Progenitor cell of endocrine pancreas (in vitro differentiated cells): ENCODE measurements at places on chromosomes 4 and X. TPM values are rescaled to one million over a fixed set of nuclear protein-coding genes. Genes with fewer than 3 reads are reported as not detected.

- H3K27me3 ChIP-seq: no peaks in the 10 kb centered on the region
- DNase-seq: no peak
- H3K36me3 ChIP-seq: no peaks in the 10 kb centered on the region
- no peaks in the 10 kb centered on the region for H3K4me1 ChIP-seq
Observed at GRCh38 chr4:47373709-47374108, 89.8 kb downstream of the COMMD8 start.

- H3K27me3 ChIP-seq: no peaks in the 10 kb centered on the region
- H3K27ac ChIP-seq: no peak overlapping the region
- H3K4me1 ChIP-seq: no peaks in the 10 kb centered on the region
- H3K4me3 ChIP-seq: no peak overlapping the region
Observed at GRCh38 chrX:50581405-50581804, 110.8 kb upstream of the DGKK start.

DNA sequence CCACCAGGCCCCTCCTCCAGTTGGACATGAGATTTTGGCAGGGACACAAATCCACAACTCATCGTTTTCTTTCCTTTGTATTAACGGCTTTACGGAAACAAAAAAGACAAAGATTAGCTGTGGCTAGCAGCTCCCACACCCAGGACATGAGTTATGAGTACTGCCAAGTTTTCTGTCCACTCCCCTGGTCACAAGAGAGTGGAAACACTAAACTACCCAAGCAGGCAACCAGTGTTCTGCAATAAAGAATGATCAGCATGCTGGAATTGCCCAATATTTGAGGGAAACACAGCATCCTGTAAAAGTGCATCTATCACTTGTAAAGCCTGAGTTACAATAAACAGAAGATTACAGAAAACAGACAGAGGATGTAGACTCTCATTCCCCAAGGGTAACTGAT, 358.4 kb downstream of the NLGN4X start:
- no peak for DNase-seq
- H3K36me3 ChIP-seq: no peaks in the 10 kb centered on the region
- H3K27ac ChIP-seq: no peak overlapping the region
- no peaks in the 10 kb centered on the region for H3K27me3 ChIP-seq
- H3K4me3 ChIP-seq: no peak overlapping the region

AMTN gene
- total RNA-seq: not detected in 2 replicates

MAP9 gene
- total RNA-seq: 33.2 and 34.2 TPM in 2 replicates

- no peak overlapping the region for H3K27ac ChIP-seq
- H3K4me1 ChIP-seq: peaks cover 3% of the 10 kb centered on the region
- H3K27me3 ChIP-seq: peaks cover 6% of the 10 kb centered on the region
- H3K4me3 ChIP-seq: no peak overlapping the region
- peaks cover 4% of the 10 kb centered on the region for H3K36me3 ChIP-seq
- no peak for DNase-seq
Observed at GRCh38 chrX:100296183-100296753, 113.8 kb downstream of the PCDH19 start.

DNA sequence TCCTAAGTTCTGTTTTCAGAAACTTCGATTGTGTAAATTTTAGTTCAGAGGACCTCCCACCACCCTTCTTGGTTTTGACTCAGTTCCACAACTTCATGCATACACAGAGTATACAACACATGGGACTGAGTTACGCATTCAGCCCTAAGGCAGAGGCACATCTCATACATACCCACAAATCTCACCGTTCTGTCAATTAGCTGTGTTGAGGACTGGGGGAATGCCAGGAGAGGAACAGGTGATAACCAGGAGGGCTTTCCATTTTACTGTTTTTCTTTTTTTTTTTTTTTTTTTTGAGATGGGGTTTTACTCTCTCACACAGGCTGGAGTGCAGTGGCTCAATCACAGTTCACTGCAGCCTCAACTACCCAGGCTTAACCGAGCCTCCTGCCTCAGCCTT, 150.2 kb downstream of the TSPAN5 start:
- H3K36me3 ChIP-seq: no peaks in the 10 kb centered on the region
- no peak overlapping the region for H3K27ac ChIP-seq
- H3K27me3 ChIP-seq: peaks cover 3% of the 10 kb centered on the region
- no peak for DNase-seq

GRCh38 chrX:79130857-79131256, 13.6 kb upstream of the GPR174 start:
- DNase-seq: no peak
- H3K27ac ChIP-seq: no peak overlapping the region
- peaks cover 1% of the 10 kb centered on the region for H3K4me1 ChIP-seq
- no peaks in the 10 kb centered on the region for H3K36me3 ChIP-seq
- H3K27me3 ChIP-seq: no peaks in the 10 kb centered on the region

GRCh38 chr4:46329118-46329976, 60.6 kb downstream of the GABRA2 start:
- H3K27ac ChIP-seq: no peak overlapping the region
- DNase-seq: peak; percentile 11

UVSSA gene
- 32.5 and 39.5 TPM in 2 replicates for total RNA-seq

C4orf36 gene
- total RNA-seq: 2.0 TPM in 2 replicates

DNA sequence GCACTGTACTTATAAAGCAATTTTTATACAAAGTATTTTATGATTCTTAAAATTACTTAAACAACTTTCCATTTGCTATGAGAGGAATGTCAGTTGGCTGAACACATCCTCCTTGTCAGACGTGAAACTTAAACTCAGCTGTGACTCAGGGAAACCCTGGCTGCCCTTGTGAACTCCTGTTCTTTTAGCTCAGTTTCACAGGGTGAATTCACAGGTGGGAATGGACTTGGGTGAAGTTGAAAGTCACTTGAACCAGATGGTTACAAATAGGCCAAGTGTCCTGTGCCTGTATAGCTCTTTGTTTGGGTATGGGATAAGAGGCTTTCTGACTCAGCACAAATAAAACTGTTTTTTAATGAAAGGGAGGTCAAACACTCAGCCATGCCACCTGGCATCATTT, 67.4 kb upstream of the FAM47B start:
- peaks cover 2% of the 10 kb centered on the region for H3K36me3 ChIP-seq
- peak overlapping the region; percentile 60 for H3K27ac ChIP-seq
- H3K4me3 ChIP-seq: no peak overlapping the region
- no peaks in the 10 kb centered on the region for H3K27me3 ChIP-seq
- DNase-seq: no peak

NOA1 gene
- 16.7 and 17.4 TPM in 2 replicates for total RNA-seq

MAGEA3 gene
- not detected in 2 replicates for total RNA-seq

DNA sequence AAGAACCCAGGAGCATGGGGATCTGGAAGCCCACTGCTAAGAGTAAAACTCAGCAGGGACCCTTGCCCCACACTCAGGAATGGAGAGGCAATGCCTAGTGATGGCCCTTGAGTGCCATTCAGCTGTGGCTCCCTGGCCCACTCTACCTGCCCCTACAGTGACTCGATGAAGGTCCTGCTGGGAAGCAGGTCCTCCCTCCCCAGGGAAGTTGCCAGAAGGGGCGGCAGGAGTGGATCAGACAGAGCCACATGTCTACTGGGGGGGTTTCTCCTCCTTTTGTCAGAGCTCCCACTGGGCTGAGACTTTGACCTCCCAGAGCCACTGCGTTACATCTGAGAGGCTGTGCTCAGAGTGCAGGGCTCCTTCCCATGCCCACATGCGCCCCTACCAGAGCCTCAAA, 1.2 kb downstream of the SLC10A3 start:
- H3K4me1 ChIP-seq: peaks cover 3% of the 10 kb centered on the region
- no peaks in the 10 kb centered on the region for H3K27me3 ChIP-seq
- H3K27ac ChIP-seq: no peak overlapping the region
- peak overlapping the region; percentile 74 for H3K4me3 ChIP-seq
- H3K36me3 ChIP-seq: peaks cover 2% of the 10 kb centered on the region

DNA sequence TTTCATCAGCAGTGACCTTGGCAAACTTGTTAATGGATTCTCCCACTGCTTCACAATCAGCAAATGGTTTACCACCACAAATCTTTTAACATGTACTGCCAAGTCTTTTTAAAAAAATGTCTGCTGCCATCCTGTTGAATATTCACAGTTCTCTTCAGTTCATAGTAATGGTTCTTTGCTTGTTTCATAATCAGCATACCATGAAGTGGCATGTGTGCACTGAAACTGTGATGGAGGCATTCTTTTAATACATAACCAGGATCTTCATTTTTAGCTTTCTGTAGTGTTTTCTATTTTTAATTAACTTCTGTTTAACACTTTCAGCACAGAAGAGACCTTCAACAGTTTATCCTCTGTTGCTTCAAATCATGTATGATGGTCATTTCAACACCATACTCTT, 230.1 kb upstream of the ARSJ start:
- H3K36me3 ChIP-seq: no peaks in the 10 kb centered on the region
- peaks cover 1% of the 10 kb centered on the region for H3K4me1 ChIP-seq
- H3K27me3 ChIP-seq: no peaks in the 10 kb centered on the region
- H3K4me3 ChIP-seq: no peak overlapping the region
- no peak for DNase-seq

DNA sequence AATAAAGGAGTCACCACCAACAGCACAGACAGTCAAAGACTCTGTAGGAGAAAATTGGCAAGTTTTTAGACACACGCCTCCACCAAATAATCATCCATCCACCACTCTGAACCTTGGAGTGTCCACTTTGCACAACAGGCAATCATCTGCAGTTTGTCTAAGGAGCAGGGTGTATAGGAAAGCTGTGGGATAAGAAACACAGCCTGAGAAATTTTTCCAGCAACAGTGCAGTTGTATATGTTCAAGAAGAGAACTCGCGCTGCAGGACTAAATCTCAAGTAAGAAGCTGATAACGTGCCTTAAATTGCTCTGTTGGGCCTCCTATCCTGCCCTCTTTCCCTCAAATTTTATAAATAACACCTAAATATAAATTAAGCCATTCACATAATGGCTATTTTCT, 136.7 kb upstream of the PPARGC1A start:
- no peak overlapping the region for H3K27ac ChIP-seq
- no peak overlapping the region for H3K4me3 ChIP-seq
- H3K36me3 ChIP-seq: no peaks in the 10 kb centered on the region
- no peaks in the 10 kb centered on the region for H3K4me1 ChIP-seq
- peaks cover 15% of the 10 kb centered on the region for H3K27me3 ChIP-seq

- DNase-seq: no peak
- no peaks in the 10 kb centered on the region for H3K27me3 ChIP-seq
- H3K27ac ChIP-seq: peak overlapping the region; percentile 64
- peaks cover 32% of the 10 kb centered on the region for H3K36me3 ChIP-seq
Observed at GRCh38 chr4:25814301-25815136, 48.3 kb downstream of the SEL1L3 start.

DNA sequence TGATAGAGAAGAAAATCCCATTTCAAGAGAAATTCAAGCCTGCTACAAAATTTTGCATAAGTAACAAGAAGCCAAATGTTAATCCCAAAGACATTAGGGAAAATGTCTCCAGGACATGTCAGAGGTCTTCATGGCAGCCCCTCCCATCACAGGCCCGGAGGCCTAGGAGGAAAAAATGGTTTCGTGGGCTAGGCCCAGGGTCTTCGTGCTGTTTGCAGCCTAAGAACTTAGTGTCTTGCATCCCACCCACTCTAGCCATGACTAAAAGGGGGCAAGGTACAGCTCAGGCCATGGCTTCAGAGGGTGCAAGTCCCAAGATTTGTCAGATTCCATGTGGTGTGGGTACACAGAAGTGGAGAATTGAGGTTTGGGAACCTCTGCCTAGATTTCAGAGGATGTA, 57.8 kb upstream of the TAPT1 start:
- no peak overlapping the region for H3K27ac ChIP-seq
- H3K36me3 ChIP-seq: peaks cover 18% of the 10 kb centered on the region
- H3K4me3 ChIP-seq: no peak overlapping the region
- no peaks in the 10 kb centered on the region for H3K4me1 ChIP-seq

DNA sequence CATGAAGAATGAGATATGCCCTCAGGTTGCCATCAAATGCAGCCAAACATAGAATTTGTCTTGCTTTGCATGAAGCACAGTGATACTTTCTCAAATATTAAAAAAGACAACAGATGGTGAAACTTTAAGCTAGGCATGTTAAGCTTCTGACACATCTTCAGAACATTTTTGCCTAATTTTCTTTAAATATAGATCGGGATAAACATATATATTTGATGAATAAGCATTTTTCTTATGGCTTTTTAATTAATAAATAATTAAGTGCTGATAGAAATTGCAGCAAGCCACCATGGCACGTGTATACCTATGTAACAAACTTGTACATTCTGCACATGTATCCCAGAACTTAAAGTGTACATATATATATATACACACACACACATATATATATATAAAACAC, 831.2 kb upstream of the PCDH10 start:
- H3K27me3 ChIP-seq: no peaks in the 10 kb centered on the region
- DNase-seq: no peak
- H3K36me3 ChIP-seq: no peaks in the 10 kb centered on the region

CLCN5 gene
- total RNA-seq: 14.0 and 17.2 TPM in 2 replicates

F9 gene
- not detected in 2 replicates for total RNA-seq

DNA sequence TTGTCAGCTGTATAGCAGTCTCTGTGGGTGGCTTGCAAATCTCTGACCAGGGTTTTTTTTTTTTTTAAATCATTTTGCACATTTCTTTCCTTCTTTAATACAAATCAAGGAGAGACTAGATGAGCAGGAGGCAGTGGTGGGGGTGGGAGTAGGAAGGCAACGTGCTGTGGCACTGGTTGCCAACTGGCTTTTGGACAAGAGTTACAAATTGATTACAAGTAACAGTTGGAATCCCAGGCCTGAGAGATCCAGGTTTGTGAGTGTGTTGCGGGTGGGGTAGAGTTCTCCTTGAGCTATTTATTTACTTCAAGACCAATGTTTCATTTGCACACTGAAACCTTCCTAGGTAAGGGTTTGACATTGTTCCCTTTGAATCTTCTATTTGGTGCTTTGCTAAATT, 325.3 kb downstream of the AFF2 start:
- no peak for DNase-seq
- peaks cover 3% of the 10 kb centered on the region for H3K4me1 ChIP-seq
- no peaks in the 10 kb centered on the region for H3K36me3 ChIP-seq
- H3K27ac ChIP-seq: no peak overlapping the region
- H3K4me3 ChIP-seq: no peak overlapping the region

DNA sequence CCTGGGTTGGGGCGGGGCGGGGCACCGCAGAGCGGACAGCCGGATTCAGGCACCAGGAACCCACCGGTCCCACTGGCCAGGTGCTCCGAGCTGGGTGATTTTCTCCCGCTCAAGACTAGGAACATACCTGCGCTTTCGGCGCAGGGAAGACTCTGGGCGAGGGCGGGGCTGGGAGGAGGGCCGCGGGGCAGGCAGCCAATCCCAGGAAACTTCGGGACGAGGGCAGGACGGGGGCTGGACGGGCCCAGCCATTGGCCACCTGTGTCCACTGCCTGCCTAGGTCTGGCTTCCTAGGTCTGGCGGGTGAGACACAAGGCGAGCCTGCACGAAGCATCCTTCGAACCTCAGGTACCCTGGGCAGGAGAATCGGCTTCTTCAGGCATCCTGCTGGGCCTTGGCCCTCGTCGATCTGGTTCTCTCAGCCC, 274 bp upstream of the ERVMER34-1 start:
- peaks cover 31% of the 10 kb centered on the region for H3K27me3 ChIP-seq
- H3K4me3 ChIP-seq: peak overlapping the region; percentile 75
- H3K36me3 ChIP-seq: peaks cover 1% of the 10 kb centered on the region
- DNase-seq: peak; percentile 50

GRCh38 chrX:114675365-114675764, 91.5 kb downstream of the HTR2C start:
- no peaks in the 10 kb centered on the region for H3K36me3 ChIP-seq
- H3K4me1 ChIP-seq: no peaks in the 10 kb centered on the region
- no peak overlapping the region for H3K27ac ChIP-seq
- no peak overlapping the region for H3K4me3 ChIP-seq

CASP3 gene
- 29.6 and 33.9 TPM in 2 replicates for total RNA-seq

PHOX2B gene
- total RNA-seq: not detected in 2 replicates

GRCh38 chr4:7426525-7427171, 8.1 kb downstream of the PSAPL1 start:
- H3K4me1 ChIP-seq: peaks cover 16% of the 10 kb centered on the region
- no peak overlapping the region for H3K27ac ChIP-seq
- H3K27me3 ChIP-seq: peaks cover 3% of the 10 kb centered on the region
- no peak for DNase-seq
- no peak overlapping the region for H3K4me3 ChIP-seq
- no peaks in the 10 kb centered on the region for H3K36me3 ChIP-seq
